ENCODE measurements at places on chromosomes 7 and 10.

DNA sequence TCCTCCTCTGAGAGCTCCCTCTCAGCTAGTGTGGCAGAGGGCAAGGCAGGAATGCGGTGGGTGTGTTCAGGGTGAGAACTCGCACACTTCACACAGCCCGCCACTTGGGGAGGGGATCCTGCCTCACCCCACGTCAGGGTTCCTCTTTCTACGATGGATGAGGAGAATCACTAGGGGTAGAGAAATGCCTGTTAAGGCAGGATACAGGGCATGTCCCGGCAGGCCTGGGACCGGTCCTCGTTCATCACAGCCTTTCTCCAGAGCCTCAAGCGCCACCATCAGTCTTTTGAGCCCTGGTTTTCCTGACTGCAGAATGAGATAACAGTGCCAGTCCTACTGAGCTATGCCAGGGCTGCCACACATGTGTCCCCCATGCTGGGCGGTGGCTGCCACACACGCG lies 546.7 kb upstream of the ADARB2 start:
- DNase-seq = no peak

DNA sequence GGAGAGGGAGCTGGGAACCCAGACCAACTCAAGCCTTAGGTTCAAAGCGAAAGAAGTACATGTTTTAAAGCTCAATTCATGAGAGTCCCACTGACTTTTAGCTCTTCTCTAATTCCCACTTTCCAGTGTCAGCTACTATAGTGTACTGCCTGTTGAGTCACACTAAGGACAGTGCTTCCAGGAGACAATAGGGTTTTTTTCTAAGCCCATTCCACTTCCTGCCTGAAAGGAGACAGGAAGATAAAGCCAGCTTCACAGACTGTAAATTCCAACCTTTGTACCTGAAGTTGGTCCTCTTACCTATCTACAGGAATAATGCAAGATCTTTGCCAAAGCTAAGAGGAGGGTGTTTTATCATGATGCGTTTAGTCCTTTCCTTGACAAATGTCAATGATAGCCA lies 4.4 kb downstream of the MSRB2 start:
- no peak for DNase-seq

DNA sequence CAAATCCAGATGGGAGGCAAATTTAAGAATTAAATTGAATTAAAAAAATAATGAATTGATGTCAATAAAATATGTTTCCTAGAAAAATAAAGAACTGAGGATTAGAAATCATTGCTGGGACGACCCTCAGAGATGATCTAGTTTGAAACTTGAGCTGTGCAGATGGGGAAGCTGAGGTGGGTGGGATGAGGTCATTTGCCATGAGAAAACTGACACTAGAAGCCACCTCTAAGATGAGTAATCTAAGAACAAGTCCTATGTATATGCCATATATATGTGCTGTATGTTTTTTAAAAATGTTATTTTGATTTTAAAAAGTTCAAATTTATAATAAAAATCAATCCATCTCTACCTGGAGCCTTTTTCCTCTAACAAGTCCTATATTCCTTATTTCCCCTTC lies 135.7 kb downstream of the RSU1 start:
- no peak for DNase-seq

GRCh38 chr10:60488111-60488669 lies 98.5 kb upstream of the ANK3 start:
- no peak for DNase-seq

DNA sequence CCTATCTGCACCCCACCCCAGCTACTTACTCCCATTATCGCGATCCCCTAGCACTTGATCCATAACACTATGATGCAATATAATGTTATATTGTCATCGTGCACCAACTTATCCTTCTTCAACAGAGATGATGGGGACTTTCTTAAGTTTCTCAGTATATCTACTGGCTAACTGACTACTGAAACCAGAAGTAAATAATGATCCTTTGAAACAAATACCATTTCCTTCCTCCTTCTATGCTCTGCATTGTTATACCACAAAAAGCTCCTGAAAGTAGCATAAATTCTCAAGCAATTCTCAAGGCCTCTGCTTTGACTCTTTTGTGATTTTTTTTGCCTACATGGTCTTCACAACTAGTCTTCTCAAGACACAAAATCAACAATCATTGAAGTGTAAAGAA lies 68.9 kb downstream of the HTR7 start:
- no peak for DNase-seq

DNA sequence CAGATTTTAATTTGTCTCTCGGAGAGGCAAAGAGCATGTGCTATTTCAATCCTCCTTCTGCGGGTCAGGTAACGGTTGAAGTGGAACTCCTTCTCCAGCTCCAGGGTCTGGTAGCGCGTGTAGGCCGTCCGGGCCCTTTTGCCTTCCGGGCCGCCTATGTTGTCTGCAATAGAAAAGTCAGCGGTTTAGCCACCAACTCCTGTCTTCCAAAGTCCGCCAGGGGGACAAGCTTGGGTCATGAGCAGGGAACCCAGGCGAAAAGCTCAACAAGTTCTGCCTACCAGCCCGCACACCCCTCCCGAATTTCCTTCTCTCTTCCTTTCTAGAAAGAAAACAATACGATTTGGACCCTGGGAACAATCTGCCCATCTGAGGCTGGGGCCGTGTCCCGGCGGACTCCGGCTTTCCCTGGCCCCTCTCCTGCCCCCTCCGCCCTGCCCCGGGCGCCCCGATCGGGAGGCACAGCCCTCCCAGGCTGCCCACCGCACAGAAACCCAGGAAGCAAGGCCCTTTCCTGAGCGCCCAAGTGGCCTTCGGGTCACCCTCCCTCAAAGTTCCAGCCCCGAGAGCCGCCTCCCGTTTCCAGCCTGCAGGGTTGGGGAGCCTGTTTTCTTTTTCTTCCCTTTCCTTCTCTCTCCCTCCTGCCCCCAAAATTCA lies 1.4 kb downstream of the HOXA5 start:
- DNase-seq = no peak

DNA sequence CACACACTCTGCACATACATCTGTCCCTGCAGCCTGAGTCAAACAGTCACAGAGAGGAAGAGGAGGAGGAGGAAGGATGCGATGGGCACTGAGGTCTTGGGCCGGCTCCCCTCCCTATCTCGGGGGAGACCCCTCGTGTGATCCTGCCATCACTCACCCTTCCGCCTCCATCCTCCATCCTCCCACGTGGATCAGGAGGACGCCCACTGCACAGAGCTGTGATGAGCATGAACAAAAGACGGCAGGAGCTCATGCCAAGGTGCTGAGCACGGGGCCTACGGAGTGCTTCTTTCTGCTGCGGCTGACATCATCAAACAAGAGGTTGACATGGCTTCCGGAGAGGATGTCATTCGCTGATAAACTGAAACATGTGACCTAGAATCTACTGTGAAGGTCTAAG lies 68.0 kb downstream of the DIP2C start:
- DNase-seq = no peak

DNA sequence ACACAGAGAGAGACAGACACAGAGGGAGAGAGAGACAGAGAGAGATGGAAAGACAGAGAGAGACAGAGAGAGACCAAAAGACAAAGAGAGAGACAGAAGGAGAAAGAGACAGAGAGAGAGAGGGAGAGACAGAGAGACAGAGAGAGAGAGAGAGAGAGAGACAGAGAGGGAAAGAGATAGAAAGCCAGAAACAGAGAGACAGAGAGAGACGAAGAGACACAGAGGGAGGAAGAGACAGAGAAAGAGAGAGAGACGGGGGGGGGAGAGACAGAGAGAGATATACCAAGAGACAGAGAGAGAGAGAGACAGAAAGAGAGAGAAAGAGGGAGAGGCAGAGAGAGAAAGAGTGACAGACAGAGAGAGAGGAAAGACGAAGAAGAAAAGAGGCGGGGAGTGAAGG lies 10.2 kb downstream of the VSTM4 start:
- no peak for DNase-seq

DNA sequence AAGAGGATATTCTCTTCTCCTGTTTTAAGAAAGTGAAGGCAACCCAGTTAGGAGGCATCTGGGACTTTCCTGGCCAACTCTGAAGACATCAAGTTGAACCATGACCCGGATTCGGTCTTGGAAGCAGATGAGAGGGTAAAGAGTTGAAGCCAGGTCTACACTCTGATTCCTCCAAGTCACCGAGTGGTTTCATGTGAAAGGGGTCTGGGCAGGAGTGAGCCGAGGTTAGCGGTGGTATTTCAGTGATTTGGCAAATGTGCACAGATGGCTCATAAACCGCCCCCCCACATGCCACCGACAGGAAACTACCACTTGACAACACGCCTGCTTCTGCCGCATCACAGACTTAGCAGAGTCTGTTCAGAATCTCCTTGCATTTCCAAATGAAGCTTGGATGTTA lies 11.4 kb upstream of the REPIN1 start:
- peak; percentile 76 for DNase-seq

GRCh38 chr7:37259319-37259821 lies 189.3 kb downstream of the ELMO1 start:
- no peak for DNase-seq

- no peak for DNase-seq
These were observed 2.5 kb upstream of the ITIH2 start for GRCh38 chr10:7700577-7701125.

GRCh38 chr10:97320480-97321031 lies 1.5 kb downstream of the FRAT1 start:
- no peak for DNase-seq

GRCh38 chr10:80493522-80494051 lies 39.5 kb downstream of the TSPAN14 start:
- DNase-seq = peak; percentile 31

DNA sequence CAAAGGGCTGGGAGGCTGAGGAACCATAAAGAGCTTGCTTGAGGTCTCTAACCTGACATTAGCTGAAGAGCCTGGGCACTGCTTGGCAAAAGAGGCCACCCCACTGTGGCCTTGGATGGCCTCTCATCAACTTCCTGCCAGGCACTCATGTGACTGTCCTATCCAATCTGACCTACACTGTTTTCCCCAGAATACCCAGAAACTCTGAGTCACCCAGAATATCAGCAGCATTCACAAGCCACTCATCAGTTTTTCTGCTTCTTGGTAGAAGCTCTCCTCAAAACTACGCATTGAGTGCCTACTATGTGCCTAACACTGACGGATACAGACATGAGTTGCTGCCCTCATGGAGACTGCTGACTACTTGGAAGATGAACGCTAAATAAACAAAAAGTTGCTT lies 4.1 kb upstream of the NT5C2 start:
- no peak for DNase-seq

DNA sequence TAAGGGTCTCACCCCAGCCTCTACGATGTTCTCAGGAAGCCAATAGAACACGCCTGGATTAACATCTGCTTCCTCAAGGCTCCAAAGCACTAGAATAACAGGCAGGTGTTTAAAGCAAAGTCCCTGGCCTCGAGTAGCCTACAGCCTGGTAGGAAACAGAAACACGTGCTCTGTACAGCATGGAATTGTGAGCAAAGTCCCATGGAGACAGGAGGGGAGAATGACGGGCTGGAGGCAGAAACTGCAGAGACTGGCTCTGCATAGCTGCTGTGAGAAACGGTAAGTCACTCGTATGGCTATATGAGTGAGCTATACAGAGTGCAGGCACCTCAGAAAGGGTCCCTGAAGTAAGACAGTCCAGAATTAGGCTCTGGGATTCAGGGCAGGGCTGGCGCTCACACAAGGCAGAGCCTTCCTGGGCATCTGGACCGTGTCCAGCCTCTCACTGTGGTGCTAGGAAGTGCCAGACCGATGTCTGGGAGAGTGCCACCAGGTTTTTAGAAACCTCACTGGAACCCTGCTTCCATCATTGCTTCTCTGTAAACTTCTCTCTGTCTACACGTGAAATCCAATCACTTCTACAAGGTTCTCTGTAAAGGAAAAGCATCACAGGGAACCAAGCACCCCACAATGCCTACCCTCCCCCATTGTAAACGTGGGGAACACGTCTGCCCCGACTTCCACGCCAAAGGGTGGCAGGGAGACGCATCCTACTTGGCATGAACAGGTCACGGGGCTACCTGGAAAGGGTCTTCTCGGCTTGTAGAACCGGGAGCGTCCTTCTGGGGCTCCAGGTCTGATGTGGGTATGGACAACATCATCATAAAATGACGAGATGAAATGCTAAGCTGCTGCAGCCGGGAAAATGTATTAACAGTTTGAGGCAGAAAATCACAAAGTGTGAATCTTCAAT lies 38.8 kb upstream of the SHH start:
- no peak for DNase-seq

DNA sequence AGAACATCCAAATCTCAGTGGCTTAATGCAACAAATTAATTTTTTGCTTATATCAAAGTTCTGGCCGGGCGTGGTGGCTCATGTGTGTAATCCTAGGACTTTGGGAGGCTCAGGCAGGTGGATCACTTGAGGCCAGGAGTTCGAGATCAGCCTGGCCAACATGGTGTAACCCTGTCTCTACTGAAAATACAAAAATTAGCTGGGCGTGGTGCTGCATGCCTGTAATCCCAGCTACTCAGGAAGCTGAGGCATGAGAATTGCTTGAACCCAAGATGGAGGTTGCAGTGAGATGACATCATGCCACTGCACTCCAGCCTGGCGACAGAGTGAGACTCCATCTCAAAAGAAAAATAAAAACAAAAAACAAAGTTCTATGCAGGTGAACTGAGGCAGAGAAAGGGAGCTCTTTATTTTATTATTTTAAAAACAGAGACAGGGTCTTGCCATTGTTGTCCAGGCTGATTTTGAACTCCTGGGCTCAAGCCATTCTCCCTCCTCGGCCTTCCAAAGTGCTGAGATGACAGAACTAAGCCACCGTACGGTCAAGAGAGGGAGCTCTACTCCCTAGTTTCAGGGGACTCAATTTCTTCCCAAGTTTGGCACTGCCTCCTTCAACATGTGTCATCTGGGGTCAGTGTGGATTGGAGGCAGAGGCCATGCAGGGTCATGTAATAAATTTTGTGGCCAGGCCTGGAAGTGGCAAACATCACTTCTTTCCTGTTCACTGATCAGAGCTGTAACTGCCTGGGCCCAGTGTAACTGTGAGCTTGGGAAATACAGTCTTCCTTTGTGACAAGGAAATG lies 2.4 kb downstream of the ADCK2 start:
- no peak for DNase-seq

GRCh38 chr7:71696511-71696910 lies 564.6 kb downstream of the GALNT17 start:
- no peak for DNase-seq

DNA sequence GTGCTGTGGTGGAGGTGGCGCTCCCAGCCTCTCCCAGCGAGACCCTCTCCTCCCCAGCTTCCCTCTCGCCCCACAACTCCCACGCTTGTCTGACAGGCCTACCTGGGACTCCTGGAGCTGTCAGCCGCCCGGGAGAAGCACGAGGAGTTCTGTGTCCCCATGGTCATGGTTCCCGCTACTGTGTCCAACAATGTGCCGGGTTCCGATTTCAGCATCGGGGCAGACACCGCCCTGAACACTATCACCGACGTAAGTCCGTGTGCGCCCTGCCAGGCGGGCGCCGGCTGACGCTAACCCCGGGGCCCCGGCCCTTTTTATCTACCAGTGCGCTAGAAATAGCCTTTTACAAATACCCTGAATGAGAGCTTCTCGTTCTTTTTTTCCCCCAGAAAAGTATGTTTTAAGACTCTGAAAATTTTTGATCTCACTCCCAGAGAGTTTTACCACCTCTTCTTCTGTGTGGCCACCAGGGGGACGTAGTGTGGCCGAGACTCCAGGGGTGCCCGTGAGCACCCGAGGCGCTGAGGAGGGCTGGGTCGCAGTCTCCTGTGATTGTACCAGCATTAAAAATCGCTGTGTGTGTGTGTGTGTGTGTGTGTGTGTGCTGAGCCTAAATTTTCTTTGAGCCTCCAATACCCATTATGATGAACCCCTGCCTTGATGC lies 52.6 kb downstream of the PFKP start:
- DNase-seq = no peak
